ENCODE measurements at places on chromosomes 12 and 14. TPM values are rescaled to one million over a fixed set of nuclear protein-coding genes. Genes with fewer than 3 reads are reported as not detected.

Gene DNAJC22
- 0.11 TPM for total RNA-seq

DNA sequence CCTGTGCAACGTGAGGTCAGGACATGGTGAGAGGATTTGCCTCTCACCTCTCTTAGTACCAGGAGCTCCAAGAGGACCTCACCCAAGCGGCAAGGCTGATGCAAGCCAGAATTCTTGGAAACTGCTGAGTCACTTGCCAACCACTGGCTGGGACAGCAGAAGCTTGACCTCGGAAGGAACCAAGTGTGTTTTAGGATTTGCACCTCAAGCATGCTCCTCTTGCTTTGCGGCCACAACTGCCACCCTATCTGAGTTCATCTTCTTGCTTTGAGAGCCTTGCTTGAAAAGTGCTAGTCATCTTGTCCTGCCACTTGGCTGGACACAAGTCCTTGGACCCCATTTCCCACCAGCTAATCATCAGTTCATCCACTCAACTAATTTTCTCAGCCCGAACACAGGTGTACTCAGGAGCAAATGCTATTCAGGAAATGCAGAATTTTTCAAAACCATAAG lies 195.8 kb downstream of the SLC25A21 start:
- DNase-seq = no peak

- DNase-seq = no peak
Measured at GRCh38 chr14:72688990-72689671, 204.8 kb downstream of the DPF3 start.

DNA sequence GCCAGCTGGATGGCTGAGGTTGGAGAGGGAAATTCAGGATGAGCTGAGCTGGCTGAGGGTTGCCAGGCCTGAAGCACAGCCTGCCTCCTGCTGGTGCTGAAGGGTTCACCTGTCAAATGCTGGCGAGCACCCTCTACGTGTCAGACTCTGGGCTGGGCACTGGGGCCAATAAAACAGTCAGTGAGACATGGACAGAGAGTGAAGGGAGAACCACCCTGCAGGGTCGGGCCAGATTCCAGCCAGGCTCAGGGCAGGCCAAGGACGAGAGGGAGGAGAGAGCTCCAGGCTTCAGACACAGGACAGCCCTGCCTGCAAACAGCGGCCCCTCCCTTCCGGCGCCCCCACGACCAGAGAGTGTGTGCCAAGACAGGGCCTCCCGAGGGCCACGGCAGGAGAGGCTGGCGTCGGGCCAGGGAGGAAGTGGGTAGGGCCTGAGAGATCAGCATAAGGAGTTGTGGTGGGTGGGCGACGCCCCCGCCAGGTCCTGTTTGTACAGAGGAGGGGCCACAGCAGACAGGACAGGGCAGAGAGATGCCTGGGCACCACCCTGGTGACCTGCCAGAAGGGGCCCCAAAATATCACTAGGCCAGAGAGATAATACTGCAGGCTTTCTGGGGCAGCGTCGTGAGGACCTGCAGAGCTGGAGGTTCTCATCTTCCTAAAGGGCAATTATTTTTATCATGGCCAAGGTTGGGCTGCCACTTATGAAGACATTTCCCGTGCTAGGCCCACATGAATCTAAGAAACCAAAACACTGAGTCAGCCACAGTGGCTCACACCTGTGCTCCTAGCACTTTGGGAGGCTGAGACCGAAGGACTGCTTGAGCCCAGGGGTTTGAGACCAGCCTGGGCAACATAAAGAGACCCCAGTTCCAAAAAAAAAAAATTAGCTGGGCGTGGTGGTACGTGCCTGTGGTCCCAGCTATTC lies 73.1 kb upstream of the GPR68 start:
- peak; percentile 80 for DNase-seq

Gene HHIPL1
- 0.17 TPM for total RNA-seq

DNA sequence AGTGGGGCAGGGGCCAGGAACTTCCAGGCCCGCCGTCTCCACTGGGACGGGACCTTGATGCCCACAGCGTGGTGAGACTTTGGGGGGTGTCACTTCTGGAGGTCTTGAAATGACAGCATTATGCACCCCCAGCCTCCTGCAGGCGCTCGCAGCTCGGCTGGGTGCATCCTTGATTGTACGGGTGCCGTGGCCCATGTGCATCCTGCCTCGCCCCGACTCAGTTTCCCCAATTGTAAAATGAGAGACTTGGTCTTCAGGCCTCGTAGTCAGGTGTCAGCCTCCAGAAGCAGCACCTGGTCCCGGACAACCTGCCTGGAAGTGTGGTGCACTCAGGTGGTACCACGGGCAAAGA lies 8.9 kb upstream of the PUS1 start:
- DNase-seq = no peak

GRCh38 chr12:16266085-16266484 lies 11.4 kb downstream of the SLC15A5 start:
- DNase-seq = no peak

- DNase-seq = no peak
Measured at GRCh38 chr12:31815096-31815495, 86.3 kb upstream of the AMN1 start.

- no peak for DNase-seq
Measured at GRCh38 chr14:50978888-50979287, 34.6 kb upstream of the PYGL start.

GRCh38 chr12:42538203-42538602 lies 51.3 kb downstream of the PRICKLE1 start:
- no peak for DNase-seq

Gene CLEC2D
- total RNA-seq = 280 TPM

GRCh38 chr12:121124402-121125109 lies 8.1 kb upstream of the P2RX7 start:
- no peak for DNase-seq

DNA sequence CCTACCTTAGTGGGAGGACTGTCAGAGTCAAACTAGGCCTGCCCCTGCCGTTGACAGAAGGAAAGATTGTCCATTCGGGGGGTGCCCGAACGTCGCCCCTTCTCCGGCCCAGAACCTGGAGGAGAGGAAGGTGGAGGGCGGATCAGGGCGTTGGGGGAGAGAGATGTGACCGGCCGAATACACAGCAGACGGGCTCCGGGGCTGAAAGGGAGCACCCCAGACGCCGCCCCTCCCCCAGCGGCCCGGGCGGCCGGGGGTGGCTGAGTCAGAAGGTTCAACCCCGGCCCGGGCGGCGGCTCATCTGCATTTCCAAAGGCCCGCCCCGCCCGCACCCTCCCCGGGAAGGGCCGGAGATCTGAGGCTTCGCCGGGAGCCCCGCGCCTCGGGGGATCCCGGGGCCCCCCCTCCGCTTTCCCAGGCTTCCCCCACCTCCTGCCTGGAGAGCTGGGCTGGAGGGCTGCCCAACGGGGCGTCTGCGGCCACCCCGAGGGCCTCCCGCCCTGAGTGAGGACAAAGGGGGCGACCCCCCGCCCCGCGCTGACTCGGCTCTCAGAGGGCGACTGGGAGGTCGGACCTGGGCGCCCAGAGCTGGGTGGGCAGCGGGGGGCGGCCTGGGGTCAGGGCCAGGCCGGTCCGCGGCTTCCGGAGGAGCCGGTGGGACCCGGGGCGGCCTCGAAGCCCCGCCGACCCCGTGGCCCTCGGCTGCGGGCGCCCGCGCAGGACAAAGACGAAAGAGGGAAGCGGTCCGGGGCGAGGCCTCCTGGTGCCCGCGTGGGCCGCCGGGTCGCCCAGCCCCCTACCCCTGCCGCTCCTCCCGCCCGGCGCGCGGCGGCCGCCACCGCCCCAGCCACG lies 3.7 kb upstream of the SETD1B start:
- peak; percentile 88 for DNase-seq

GRCh38 chr12:53208435-53208834 lies 1.4 kb upstream of the ITGB7 start:
- no peak for DNase-seq

GRCh38 chr14:99266181-99267178 lies 5.5 kb downstream of the BCL11B start:
- peak; percentile 90 for DNase-seq

DNA sequence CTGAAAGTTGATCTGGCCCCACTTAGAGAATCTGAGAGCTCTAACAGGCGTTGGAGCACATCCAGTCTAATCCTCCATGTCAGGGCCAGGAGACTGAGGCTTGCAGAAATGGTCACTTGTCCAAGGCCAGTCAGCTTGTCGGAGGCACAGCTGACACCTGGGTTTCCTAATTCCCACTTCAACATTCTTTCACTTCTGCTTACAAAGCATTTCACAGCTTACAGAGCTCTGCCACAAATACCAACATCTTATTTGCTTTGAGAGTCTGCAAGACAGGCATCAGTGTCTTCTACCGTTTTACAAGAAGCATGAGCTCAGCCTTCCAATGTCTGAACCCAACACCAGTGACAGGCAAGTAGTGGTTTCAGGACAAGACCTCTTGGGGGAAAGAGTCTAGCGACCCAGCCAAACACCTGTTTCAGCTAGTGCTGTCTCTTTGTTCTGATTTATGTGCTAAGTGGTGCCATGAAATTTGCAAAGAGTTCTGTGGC lies 31.8 kb downstream of the ISCA2 start:
- DNase-seq = no peak

Gene APOF
- not detected for total RNA-seq

DNA sequence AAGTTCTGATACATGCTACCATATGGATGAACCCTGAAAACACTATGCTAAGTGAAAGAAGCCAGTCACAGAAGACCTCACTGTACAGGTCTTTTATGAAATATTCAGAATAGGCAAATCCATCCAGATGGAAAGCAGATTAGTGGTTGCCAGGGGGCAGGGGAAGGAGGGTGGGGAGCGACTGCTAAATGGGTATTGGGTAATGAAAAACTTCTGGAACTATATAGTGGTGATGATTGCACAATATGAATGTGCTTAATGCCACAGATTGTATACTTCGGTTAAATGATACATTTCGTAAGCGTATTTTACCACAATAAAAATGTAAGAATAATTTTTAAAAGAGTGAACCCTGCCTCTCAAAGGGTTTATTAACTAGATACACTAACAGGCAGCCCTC lies 11.8 kb upstream of the KSR2 start:
- no peak for DNase-seq

GRCh38 chr12:131258398-131258797 lies 304.7 kb downstream of the ADGRD1 start:
- no peak for DNase-seq

Gene ESYT1
- total RNA-seq = 251 TPM

GRCh38 chr14:29759521-29760340 lies 167.9 kb downstream of the PRKD1 start:
- no peak for DNase-seq

GRCh38 chr14:38971258-38971921 lies 131.6 kb downstream of the SEC23A start:
- DNase-seq = no peak

DNA sequence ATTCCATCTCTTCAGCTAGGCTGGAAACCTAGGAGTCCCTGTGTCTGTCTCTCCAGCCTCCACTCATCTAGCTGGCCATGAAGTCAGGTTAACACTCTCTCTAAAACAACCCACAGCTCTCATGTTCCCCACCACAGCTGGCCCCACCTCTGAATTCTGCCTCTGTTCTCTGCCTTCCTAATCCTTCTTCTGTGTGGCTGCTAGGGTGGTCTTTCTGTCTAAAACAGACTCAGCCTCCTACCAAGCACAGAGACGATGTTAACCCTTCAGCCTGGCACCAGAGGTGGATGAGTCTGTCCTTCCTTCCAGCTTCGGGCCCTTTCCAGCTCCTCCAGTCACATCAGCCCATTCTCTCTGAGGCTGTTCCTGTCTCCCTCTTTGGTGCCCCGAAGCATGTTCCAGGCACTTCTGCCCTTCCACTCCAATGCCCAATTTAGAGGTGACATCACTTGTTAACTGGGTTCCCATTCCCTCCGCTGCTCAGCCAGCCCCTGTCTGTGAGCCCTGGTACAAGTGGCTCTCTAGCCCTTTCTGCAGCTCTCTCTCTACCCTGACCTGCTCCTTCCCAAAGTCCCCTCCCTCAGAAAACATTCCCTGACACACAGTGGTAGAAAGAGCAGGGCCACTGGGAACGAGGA lies 9.1 kb downstream of the FIGNL2 start:
- no peak for DNase-seq

DNA sequence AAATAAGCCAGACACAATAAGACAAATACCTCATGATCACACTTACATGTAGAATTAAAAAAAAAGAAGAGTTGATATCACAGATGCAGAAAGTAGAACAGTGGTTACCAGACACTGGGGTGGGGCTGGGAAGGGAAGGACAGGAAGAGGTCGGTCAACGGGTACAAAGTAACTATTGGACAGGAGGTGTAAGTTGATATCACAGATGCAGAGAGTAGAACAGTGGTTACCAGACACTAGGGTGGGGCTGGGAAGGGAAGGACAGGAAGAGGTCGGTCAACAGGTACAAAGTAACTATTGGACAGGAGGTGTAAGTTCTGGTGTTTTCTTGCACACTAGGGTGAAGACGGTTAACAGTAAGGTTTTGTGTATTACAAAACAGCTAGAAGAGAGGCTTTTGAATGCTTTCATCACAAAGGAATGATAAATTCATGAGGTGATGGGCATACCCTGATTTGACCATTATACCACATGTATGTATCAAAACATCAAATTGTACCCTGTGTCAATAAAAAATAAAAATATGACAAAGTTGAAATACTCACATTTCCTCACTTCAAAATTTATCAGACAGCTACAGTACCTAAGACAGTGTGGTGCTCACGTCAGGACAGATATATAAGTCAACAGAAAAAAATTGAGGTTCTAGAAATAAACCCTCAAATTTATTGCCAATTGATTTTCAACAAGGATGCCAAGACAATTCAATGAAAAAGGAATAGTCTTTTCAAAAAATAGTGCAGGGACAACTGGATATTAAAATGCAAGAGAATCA lies 32.8 kb downstream of the GALC start:
- no peak for DNase-seq

GRCh38 chr14:78968265-78968664 lies 798.1 kb downstream of the NRXN3 start:
- no peak for DNase-seq

DNA sequence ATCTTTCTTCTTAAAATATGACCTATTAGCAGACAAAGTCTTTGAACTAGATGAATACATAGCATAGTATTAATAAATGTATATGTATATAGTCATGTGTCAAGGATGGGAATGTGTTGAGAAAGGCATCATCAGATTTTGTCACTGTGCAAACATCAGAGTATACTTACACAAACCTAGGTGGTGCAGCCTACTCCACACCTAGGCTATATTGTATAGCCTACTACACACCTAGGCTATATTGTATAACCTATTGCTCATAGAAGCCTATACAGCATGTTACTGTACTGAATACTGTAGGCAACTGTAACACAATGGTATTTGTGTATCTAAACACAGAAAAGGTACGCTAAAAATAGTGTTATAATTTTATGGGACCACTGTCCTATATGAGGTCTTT lies 47.6 kb downstream of the PTPN21 start:
- no peak for DNase-seq

Gene NUAK1
- not detected for total RNA-seq
